ENCODE measurements at places on chromosomes 12 and 14. TPM values are rescaled to one million over a fixed set of nuclear protein-coding genes. Genes with fewer than 3 reads are reported as not detected.
A peak's percentile ranks its signal among the peaks of the same experiment; 100 is the strongest.

DNA sequence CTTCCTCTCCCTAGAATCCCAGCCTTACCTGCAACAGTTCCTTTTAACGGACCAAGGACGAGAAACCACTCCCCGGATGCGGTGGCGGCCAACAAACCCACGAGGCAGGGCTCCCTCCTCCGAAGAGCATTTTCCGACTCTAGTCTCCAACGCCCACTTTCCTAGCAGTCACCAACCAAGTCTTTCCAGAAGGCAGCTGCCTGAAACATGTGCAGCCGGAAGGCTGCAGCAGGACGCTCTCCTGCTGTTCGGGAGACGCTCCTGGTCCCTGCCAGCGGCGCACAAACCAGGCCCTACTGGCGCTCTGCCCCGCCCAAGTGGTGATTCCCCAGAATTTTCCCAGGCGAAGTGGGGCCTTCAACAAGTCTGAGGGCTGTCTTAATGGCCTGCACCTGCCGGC lies 21.1 kb upstream of the ADAM20 start:
- no peak for DNase-seq

- DNase-seq: no peak
Observed at GRCh38 chr12:49294086-49294803, 702 bp upstream of the PRPH start.

DNA sequence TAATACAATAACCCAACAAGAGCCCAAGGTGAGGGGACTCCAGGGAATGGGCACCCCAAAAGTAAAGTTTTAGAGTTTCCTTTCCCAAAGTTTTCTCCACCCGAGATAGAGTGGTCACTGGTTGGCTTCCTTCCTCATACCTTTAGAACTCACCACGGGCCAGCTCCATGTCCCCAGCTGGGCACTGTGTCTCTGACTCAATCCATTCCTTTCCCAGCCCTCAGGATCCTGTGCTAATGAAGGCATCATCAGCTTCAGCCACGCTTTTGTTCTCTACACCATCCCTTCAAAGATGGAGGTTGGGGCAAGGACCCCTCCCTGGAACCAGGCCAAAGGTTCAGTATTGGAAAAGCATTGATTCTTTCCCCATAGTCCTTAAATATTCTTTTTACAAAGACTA lies 59.8 kb upstream of the VASH1 start:
- DNase-seq: no peak

GRCh38 chr14:63475761-63476160 lies 67.4 kb downstream of the PPP2R5E start:
- no peak for DNase-seq

- DNase-seq: peak; percentile 10
Observed at GRCh38 chr12:71440763-71441748, 1.5 kb downstream of the LGR5 start.

- DNase-seq: peak; percentile 89
Observed at GRCh38 chr14:23352506-23353432, at the start of gene SLC22A17. Gene SLC22A17 (minus strand): TSS chr14:23352887.

DNA sequence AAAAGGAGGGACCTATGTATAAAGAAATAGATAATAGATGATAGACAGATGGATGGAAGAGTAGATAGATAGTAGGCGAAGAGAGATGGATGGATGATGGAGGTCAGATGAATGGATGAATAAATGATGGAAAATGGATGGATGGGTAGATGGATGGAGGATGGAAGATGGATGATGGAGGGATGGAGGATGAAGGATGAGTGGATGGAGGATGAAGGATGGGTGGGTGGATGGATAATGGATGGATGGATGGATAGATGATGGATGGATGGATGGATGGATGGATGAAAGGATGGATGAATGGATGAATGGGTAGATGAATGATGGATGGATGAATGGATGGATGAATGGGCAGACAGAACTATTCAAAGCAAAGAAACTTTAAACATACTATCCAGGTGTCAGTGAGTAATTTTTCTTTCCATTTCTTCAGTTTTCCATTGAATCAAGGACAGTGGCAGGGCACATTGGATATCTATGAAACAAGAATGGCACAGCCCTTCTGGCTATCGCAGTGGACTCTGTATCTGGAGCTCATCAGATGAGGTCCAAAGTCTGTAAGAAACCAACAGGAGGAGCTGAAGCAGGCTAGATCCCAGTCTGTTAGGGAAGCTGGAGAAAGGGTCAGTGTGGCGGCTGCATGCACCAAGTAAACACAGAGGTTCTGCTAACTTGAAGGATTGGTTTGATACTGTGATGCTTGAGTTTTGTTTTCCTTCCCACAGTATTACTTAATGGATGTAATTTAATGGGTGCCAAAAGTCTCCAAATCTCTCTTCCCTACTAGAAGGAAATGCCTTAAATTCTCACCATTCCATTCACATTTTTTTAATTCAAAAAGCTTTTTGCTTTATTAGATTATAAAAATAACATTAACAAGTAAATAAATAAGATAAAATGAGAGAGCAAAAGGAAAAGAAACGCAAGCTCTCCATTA lies 18.1 kb upstream of the MED13L start:
- DNase-seq: no peak

DNA sequence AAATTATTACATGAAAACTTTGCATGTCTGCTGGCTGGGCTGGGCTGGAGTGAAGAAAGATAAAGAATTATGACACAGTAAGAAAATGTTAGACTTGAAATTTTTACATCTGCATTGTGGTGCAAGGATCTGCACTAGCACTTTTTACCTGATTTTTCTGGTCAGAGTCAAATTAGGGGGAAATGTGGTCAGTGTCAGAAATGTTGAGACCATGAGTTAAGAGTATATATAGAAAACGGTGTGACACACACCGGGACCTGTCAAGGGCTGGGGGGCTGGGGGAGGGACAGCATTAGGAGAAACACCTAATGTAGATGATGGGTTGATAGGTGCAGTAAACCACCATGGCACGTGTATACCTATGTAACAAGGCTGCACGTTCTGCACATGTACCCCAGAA lies 90.3 kb downstream of the IGF1 start:
- no peak for DNase-seq

GRCh38 chr12:57341275-57341990 lies 89.4 kb downstream of the R3HDM2 start:
- peak; percentile 60 for DNase-seq

GRCh38 chr12:115810122-115810901 lies 467.2 kb downstream of the MED13L start:
- DNase-seq: no peak

DNA sequence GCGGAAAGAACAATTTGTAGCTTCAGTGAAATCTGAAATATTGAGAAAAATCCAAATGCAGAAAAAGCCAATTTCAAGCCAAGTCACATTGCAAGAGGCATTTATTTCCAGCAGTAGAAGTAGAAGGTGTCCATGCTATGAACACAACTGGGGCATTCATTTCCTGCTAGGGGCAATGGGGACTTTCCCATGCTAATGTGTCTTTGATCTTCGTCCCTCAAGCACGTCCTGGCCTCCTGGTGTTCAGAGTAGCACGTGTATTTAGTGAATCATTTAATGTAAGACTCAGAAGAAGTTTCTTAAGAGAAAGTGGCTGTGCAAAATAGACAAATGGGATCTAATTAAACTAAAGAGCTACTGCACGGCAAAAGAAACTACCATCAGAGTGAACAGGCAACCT lies 267.9 kb downstream of the TMEM132C start:
- no peak for DNase-seq

DNA sequence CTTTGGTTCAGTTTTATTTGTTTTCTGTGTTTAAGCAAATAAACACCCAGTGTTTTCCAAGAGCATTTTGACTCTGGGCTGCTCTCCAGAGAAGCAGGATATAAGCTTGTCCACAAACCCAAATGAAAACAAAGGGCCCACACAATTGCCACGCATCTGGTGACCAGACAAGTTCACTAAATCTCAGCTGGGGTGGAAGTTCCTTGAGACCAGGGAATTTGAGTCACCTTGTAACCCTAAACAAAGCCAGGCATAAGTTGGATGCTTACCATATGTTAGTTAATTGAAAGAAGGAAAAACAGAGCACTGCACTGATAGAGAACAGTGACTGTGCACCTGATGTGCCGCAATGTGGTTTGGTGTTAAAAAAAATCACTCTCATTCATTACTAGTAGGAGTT lies 1.6 kb upstream of the TXNRD1 start:
- DNase-seq: no peak

DNA sequence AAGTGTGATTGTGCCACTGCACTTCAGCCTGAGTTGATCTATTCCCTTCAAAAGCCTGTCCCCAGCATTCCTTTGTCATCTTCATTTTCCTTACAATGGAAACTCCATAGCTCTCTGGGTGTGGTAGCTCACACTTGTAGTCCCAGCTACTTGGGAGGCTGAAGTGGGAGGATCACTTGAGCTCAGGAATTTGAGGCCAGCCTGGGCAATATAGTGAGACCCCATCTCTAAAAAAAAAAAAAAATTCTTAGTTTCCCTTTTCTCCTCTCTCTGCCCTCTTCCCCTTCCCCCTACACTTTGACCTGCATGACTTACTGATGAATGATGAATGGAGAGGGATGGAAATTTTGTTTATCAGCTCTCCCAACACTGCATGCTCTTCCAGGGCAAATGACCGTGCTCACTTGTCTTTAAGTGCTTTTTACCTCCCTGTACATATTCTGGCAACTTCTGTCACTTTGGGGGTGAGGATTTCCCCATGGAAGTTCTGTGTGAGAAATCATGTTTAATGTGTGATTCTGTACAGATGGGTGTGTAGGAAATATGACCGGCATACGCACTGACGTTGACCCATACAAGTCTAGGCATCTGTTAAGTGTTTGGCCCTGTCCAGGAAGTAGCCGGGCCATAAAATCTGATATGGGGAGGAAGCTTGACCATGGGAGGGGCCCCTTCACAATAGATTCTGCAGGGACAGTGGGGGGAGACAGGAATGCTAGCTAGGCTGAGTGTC lies 65.4 kb downstream of the ZFP36L1 start:
- DNase-seq: no peak

- no peak for DNase-seq
Observed at GRCh38 chr12:51472984-51473383, 48.4 kb downstream of the SLC4A8 start.

DNA sequence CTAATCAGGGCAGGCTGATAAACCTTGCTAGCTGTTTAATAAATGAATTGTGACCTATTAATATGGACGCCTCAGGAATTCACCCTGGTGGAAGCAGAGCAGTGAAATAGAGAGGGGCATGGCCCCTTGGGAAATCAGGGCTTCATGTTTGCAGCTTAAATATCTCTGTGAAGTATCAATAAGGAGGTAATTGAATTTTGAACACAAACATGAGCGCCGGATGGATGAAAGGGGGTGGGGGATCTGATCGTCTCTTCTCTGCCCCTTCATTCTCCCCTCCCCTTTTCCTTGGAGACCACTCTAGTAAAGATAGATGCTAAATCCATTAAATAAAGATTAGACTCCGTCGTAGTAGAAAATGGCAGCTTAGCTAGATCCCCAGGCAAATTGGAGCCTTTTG lies 70.5 kb downstream of the LIN52 start:
- peak; percentile 36 for DNase-seq

GRCh38 chr14:37588956-37589714 lies 5.9 kb downstream of the FOXA1 start:
- DNase-seq: no peak

DNA sequence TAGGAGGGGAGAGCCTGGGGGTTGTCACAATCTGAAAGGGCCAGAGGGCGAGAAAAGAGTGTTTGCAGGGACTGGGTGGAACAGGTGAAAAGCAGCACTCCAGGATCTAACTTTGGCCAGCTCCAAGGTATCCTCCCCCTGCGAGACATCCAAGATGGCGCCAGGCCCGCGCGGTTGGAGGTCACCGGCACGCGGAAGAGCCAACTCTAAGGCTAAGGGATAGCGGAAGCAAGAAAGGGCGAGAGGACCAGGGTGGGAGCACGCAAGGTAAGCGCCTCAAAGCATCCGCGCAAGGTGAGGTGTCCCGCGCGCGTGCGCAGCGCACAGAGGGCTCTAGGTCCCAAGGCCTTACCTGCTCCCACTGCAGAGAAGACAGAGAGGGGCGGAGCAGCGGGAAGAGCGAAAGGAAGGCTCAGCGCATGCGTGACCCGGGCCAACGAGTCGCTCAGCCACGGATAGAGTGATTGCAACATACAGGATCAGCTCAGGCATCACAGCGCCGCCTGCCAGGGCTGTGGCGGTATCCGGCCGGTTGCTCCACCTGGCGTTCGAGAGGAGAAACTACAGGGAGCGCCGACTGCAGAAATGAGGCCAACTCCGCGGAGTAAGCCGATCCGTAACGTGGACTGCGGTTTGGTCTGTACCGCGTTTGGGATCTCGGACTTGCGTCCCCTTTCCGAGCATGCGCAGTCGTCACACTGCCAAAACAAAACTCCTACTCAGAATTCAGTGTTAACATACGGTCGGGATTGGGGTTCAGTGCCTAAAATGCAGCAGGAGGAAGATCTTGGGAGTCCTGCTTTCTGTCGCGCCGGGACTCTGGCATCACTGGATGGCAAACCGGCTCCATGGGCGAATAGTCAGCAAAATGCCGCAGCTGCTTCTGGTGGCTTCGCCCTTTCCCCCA lies at the start of gene ATP5MC2:
ATP5MC2 (minus strand) TSS at position 383 of the 907 bp plus-strand sequence. CDS start 3,469 bp downstream, outside the sequence.
- DNase-seq: peak; percentile 99

DNA sequence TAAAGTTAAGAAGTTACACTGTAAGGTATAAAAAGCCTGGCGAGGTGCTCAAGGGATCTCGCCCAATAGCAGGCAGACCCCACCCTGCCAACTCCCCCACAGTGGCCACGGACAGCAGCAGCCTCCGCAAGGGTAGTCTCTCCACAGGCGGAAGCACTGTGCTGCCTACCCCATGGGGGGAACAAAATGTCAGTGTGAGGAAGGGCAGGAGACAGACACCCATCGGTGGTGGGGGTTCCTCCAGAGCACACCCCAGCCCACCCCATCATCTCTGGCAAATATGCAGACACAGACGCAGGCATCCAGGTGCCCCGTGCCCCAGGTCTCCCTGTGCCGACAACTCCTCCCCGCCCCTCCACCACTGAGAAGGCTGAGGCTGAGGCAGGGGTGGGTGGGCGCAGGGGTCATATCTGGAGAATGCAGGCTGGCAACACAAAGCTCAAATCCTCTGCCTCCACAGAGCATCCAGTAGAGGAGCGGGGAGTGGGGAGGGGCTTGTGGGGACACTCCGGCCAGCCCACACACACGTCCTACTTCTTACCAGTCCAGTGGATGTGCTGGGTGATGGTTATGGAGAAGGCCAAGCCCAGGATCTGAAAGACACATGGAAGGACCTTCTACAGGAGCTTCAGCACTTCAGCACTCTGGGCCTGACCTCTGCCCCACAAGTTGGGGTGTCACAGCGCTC lies 68.3 kb upstream of the DDX11 start:
- no peak for DNase-seq

- DNase-seq: no peak
Observed at GRCh38 chr12:94963649-94964048, 39.8 kb downstream of the NDUFA12 start.

The LTBP2 gene
- total RNA-seq: 23.9 TPM

The NKX2-1 gene
- total RNA-seq: not detected

The CHST11 gene
- total RNA-seq: 15.0 TPM

The FAIM2 gene
- 72.6 TPM for total RNA-seq

The SYNDIG1L gene
- 8.7 TPM for total RNA-seq

The TMEM30B gene
- 11.8 TPM for total RNA-seq

The MDP1 gene
- 22.1 TPM for total RNA-seq

The ACOT6 gene
- total RNA-seq: not detected

The MANSC4 gene
- not detected for total RNA-seq

The KRT77 gene
- total RNA-seq: 0.06 TPM
